Stimulated activated CD8-positive, alpha-beta memory T cell treated with anti-CD3 and anti-CD28 coated beads, Interleukin-4, amount 100 ng/mL, for 1 hour (primary cell): ENCODE measurements at places on chromosomes 16 and 17.

DNA sequence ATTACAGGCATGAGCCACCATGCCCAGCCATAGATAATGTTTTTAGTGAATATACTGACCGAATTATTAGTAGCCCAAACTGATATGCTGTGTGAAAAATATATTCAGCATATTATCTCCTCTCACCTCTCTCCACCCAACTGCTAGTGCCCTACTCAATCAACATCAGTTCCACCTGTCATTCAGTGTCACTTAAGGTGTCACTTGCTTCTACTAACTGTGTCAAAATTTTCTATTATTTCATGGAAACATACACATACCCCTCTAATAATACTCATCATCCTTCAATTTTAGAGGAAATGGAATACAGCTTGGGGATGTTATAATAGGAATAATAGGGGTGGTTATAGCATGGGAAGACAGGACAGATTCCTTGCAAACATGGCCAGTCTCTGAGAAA, 12.6 kb downstream of the EFCAB3 start:
- DNase-seq: no peak

DNA sequence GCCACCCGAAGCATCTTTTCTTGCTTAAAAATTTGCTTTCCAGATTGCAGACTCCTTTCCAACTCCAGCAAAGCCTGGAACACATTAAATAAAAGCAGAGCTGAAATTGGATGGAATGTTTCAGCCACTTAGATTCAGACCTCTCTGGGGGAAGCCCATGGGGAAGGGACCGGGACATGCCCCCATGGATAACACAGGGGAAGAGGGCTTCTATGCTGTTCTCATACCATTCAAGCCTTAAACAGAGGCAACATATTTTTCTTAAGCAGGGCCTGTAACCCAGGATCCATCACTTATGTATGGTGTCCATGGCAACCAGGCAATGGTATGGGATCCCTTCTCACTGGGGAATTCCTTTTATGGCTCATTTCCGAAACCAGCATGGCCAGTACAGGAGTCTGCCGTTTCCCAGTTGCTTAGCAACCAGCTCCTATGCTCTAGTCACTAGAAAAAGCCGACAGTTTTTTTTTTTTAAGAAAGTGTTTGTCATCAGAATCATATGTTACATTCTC, 62.0 kb upstream of the MARCHF10 start:
- no peak for DNase-seq

GRCh38 chr17:56887552-56888467, 26.0 kb downstream of the TRIM25 start:
- no peak for DNase-seq

- DNase-seq: no peak
Observed at GRCh38 chr17:5225668-5226457, 8.8 kb downstream of the SCIMP start.

- DNase-seq: no peak
Observed at GRCh38 chr17:3970668-3971067, 6.4 kb upstream of the ATP2A3 start.

GRCh38 chr16:17354685-17355084, 116.1 kb downstream of the XYLT1 start:
- DNase-seq: no peak

GRCh38 chr17:61444831-61445230, 7.4 kb upstream of the TBX4 start:
- no peak for DNase-seq

- no peak for DNase-seq
Observed at GRCh38 chr16:49283376-49284049, 1.9 kb upstream of the CBLN1 start.

DNA sequence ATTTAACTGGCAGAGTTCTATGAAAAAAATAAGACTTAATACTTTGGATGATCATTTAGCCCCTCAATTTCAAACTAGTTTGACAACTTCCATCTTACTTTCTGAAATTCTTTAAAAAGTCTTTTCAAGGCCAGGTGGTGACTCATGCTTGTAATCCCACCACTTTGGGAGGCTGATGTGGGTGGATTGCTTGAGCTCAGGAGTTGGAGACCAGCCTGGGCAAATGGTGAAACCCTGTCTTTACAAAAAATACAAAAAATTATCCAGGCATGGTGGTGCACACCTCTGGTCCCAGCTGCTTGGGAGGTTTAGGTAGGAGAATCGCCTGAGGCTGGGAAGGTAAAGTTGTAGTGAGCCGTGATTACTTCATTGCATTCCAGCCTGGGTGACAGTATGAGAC, 154.4 kb downstream of the TANC2 start:
- no peak for DNase-seq

GRCh38 chr16:593406-593805, 3.5 kb downstream of the RAB40C start:
- DNase-seq: no peak

DNA sequence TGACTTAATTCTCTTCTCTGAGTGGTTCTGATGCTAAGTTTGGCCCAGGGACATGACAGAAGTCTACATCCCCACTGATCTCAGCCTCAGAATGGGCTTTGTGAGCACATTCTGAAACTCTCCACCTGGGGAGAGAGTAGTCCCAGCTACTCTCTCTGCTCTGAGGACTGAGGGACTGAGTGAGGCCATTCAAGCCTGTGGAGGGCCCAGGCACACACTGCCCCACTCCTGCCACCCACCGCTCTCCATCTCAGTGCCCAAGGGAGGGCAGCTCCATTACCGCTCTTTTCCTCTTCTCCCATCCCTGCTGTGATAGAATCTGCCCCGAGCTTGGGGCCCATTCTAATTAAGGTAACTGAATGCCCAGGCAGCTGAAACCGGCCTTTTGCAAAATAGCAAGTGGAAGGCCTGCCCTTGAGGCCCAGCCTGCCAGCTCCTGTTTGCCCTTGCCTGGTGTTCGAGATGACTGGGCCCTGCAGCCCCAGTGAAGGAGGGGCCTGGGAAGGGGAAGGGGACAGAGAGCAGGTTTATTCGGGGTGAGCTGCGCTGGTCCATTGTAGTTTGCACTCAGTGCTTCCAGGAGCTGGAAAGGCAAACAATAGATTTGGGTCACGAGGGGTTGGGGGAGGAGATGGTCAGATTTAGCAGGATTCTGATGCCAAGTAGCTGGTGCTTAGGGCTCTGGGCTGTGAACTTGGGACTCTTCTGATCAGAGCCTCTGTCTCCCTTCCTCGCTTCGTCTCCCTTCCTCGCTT, 76.2 kb downstream of the RAB11FIP4 start:
- no peak for DNase-seq

- no peak for DNase-seq
Observed at GRCh38 chr17:8839410-8839935, 28.0 kb downstream of the PIK3R6 start.

GRCh38 chr16:15594711-15595320, 48.1 kb downstream of the MARF1 start:
- no peak for DNase-seq

- DNase-seq: no peak
Observed at GRCh38 chr17:82358465-82359350, at the start of gene TEX19. TEX19 (plus strand) TSS chr17:82359247; CDS start chr17:82362151, 2,904 bp downstream.

DNA sequence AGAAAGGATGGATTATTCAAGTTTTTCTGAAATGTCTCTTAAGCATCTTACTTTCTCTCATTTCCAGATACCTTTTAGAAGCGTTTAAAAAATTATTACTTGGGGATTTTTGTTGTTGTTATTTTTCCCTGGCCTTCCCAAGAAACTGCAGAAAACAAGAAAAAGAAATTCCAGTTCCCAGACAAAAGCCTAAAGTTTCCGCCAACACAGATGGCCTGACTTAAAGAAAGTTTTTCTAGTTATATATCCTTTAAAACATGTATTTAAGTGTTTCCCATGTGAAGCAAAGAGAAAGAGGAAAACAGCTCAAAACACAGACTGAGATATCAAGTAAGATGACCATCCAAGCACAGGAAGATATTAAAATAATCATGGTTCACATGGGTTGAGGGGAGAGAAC, 401.7 kb upstream of the MAF start:
- no peak for DNase-seq

DNA sequence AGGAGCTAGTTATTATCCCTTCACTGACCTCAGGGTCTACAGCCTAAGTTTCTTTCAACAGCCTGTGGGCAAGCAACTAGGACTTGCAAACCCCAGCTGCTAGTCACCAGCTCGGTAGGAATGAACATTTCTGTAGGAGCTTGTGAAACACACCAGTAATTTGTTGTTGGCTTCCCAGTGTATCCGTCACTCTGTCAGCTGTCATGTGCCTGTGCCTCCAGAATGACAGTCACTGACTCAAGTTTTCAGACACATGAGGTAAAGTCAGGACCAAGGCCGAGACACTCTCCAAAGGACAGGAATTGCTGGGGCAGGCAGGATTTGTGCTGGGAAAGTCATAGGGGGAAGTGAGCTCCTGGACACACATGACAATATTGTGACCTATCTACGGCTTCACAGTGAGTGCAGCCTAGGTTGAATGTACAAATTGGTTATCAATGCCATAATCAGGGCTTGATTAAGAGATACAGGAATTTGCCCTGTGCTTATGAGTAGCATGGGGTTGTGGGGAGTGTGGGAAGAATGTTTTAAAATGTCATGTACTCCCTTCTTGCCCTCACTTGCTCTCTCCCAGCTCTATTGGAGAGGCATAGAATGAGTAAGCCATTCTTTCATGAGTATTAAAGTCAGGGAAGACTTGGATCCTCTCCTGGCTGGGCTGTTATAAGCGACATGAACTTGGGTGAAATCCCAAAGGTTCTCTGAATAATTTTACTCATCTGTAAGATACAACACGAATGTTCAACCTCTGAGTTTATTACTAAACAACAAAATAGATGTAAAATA, 391.4 kb downstream of the UTP18 start:
- DNase-seq: no peak

DNA sequence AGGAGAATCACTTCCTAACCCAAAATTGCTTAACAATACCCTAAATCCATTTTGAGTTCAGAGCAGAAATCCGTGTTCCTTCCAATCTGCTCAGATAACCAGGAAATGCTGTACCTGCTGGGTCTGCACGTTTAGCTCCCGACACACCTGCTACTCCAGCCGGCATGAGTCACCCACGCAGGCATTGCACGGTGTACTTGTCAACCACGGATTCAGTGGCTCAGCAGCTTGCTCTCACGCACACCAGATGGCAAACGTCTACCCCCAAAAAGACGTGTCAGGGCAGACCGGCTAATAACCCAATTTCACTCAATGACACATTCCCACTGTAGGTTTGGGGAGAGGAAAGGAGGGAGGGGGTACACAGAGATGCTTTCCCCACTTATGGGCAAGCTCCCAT, 468.1 kb downstream of the SOX9 start:
- DNase-seq: no peak

DNA sequence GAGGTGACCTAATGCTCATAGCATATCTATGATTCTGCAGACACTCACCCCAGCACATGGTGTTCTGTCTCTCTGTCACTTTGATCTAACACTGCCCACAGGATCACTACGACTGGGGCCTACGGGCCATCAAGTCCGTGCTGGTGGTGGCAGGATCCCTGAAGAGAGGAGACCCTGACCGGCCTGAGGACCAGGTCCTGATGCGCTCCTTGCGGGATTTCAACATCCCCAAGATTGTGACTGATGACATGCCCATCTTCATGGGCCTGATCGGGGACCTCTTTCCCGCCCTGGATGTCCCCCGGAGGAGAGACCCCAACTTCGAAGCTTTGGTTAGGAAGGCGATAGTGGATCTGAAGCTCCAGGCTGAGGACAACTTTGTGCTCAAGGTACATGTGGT, 146.4 kb downstream of the DNAH9 start:
- DNase-seq: no peak

DNA sequence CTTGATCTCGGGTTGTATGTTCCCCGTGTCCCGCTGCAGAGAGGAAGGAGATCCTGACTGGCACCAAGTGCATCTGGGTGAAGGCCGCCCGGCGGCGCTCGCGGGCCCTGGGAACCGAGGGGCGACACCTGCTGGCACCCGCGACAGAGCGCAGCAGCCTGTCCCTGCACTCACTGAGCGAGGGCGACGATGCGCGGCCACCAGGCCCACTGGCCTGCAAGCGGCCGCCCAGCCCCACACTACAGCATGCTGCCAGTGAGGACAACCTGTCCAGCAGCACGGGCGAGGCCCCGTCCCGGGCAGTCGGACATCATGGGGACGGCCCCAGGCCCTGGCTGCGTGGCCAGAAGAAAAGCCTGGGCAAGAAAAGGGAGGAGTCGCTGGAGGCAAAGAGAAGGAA, 7.5 kb downstream of the BTBD17 start:
- DNase-seq: no peak

- no peak for DNase-seq
Observed at GRCh38 chr17:57678393-57678792, 66.7 kb downstream of the CCDC182 start.

DNA sequence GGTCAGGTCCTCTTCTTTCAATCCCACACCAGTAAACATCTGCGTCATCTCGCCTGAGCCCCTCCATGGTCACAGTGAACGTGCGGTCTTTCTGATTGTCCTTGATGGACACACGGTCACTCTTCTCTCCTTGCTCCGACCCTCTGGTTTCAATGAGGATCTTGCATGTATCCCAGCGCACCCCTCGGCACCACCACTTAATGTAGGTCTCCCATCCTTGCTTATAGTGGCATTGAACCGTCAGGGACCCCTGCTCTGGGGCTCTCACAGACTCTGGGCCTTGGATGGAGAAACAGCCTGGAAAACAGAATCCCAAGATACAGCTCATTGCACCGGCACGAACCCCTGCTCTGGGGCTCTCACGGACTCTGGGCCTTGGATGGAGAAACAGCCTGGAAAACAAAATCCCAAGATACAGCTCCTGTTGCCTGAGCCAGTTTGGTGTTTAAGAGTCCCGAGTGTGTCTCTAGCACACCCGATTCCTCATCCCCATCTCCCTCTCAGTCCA, 5.4 kb downstream of the CD300LB start:
- DNase-seq: no peak

DNA sequence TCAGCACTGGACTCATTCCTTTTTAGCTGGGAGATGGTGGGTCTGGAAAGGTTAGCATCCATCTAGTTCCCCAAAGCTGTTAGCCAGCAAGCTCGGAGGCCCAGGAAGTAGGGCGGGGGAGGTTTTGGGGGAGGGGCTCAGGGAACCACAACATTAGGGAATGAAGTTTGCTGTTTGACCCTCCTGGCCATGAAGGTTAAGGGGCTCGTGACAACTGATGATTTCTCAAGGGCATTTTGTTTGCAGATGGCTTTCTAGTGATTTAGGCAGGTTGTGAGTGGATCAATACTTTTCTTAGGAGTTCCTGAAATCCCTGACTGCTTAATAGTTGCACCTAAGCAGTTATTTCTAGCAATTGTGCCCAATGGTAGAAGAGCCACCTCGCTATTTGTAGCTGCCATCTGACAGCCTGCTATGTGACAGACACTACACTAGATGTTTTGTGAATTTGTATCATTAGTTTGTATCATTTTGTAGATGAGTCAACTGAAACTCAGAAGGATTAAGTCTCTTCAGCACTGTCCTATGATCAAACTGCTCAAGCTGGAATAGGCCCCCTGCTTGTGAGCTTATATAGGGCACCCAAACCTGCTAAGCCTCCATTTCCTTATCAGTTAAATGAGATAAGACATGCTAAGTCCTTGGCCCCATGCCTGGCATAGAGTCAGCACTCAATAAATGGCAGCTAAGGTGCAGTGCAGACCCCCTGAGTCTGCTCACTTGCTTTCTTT, 146.4 kb downstream of the IRX3 start:
- DNase-seq: no peak

- DNase-seq: no peak
Observed at GRCh38 chr17:58583486-58583885, 69.0 kb upstream of the MTMR4 start.

- no peak for DNase-seq
Observed at GRCh38 chr17:68248199-68248825, 469 bp downstream of the AMZ2 start.
